Esophagus muscularis mucosa (tissue), 4 donors: ENCODE measurements at places on chromosomes 5 and 9. TPM values are rescaled to one million over a fixed set of nuclear protein-coding genes. Genes with fewer than 3 reads are reported as not detected.

TLE4 gene
- 30.0 TPM for total RNA-seq

OR13F1 gene
- total RNA-seq = not detected

TGFBI gene
- total RNA-seq = 62.3 TPM

C1QTNF2 gene
- total RNA-seq = 1.3 TPM

FOXD4 gene
- 0.40 TPM for total RNA-seq

IRX2 gene
- not detected for total RNA-seq

LVRN gene
- 4.7 TPM for total RNA-seq

POLR1E gene
- total RNA-seq = 26.4 TPM
